ENCODE measurements at places on chromosomes 7 and 10.

DNA sequence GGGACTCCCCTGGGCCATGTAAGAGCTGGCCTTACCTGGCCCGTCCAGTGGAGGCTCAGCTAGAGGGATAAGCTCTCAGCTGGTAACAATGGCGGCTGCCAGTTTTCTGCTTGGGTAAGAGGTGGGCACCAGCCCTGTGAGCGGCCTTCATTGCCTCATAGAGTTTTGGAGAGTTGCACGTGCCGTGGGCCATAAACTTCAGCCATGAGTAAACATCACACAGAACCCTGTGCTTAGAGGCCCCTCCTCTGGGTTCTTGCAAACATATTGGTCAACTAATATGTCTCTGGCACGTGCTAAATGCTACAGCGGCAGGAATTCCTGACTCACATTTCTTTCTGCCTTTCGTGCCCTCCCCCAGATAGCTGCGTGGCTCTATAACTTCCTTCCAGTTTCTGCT is 103.9 kb upstream of the LEP start:
- no peak for DNase-seq

DNA sequence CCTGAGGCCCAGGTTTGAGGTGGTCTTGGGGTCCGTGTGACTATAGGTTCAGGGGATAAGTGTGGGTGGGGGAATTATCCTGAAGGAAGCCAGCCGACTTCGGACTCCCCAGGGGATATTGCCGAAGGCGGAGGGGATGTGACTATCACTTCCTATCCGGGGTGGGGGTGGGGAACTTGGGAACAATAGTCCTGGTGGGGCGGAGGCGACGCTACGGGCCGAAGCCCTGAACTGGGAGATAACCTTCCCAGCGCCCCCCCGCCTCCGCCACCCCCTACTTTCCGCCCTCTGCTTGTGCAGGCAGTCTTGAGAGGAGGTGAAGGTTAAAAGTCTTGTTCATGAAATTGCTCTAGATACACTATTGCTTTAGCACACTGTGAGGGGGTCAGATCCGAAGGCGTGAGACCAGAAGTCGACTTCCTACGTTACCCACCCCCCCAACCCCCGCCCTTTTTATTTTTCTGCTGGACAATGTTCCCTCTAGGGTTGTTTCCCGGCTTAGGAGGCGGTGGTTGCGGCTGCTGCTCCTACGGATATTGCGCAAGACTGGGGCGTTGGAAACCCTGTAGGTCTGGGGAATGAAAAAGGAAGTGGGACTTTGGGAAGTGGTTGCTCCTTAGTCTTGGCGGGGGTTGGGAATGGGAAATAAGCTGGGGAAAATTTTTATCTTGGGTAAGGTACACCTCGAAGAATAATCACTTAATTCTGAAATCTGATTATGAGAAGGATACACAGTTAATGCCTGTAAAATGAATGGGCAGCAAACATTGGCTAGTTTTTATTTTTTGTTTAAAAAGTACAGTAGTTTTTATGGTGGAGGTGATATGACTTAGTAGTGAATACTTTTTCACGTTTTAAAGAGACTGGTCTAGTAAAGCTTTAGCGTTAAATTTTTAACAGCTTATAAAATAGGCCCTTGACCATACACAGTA is 1.5 kb downstream of the PTPN12 start:
- DNase-seq = peak; percentile 30

- no peak for DNase-seq
These were observed 9.5 kb downstream of the AKR1E2 start for GRCh38 chr10:4835494-4835918.

DNA sequence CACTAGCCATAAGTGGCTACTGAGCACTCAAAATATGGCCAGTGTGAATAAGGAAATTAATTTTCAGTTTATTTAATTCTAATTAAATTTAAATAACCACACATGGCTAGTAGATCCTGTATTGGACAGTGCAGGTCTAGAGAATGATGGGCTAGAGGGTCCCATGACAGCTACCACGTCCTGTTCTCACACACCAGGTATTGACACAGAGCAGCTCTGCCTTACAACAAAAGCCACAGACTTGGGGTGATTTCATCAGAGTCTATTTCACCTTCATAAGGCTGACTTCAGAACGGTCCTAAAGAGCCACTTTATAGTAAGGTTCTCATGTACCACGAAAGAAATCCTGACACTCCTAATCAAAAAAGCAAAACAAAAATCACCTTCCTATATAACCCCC is 111.3 kb downstream of the UBE2H start:
- no peak for DNase-seq

GRCh38 chr7:130090745-130091532 is 20.6 kb downstream of the KLHDC10 start:
- DNase-seq = no peak

DNA sequence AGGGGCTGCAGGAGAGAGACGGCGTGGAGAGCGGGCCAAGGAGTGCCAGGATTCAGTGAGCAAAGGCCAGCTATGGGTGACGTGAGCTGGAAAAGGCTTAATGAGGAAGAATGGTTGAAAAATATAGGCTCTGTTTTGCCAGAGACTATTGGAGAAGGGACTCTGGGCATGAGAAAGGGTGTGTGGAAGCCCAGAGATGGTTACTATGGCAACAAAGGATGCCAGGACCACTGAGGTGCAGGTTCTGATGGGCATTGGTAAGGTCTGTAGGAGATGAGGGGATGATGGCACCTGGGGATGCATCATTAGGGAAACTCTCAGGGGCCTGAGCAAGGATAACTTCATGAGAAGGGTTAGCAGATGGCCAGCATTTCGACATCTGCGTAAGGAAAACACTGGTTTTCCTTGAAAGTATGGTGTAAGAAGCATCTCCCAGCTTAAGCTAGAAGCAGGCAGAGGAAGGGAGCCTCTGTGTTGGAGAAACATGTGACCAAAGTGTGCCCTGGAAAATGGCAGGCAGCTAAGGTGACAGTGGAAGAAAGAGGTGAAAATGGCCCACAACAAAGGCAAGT is 21.6 kb upstream of the FAM180A start:
- DNase-seq = peak; percentile 34

- no peak for DNase-seq
These were observed 48.8 kb upstream of the CHST15 start for GRCh38 chr10:124142006-124142739.

DNA sequence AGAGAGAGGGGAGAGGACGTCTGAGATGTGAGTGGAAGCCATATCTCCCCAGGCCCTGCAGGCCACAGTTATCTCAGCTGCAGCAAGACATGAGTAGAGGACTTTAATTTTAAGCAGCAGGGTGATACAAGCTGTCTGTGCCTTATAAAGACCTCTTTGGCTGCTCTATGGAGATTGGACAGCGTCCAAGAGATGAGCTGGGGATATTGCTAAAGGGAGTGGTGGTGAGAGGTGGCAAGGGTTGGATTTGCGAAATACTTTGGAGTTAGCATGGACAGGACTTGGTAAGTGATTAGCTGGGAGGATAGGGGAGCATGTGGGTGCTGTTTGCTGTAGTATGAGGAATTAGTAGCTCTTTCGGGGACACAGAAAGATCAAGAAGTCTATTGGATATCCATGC is 191.8 kb downstream of the CACNB2 start:
- no peak for DNase-seq

- peak; percentile 3 for DNase-seq
These were observed 1.4 kb downstream of the MDH2 start for GRCh38 chr7:76049295-76049694.

DNA sequence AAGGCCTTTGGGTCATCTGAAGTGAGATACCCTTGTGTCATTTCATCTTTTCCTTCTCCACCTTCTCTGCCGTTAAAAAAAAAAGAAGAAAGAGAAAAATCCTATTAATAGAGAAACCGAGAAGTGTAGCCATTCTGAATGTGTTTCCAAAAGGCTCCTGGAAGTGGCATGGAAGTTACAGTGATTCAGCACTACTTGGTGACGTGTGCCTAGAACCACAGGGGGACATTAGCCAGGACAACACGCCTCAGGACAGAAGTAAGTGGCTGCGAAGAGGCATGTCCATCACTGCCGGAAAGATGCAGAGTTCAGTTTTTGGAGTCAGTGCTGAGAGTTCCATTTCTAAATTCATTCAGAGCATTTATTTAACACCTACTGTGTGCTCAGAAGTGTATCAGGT is 6.3 kb downstream of the HTRA1 start:
- DNase-seq = no peak

- no peak for DNase-seq
These were observed 20.9 kb upstream of the GOLGA7B start for GRCh38 chr10:97828721-97829120.

Data from NCI-H524 treated with DMSO at 0.1 percent for 48 hours (cell line).